ENCODE measurements at places on chromosomes 12 and 14.

DNA sequence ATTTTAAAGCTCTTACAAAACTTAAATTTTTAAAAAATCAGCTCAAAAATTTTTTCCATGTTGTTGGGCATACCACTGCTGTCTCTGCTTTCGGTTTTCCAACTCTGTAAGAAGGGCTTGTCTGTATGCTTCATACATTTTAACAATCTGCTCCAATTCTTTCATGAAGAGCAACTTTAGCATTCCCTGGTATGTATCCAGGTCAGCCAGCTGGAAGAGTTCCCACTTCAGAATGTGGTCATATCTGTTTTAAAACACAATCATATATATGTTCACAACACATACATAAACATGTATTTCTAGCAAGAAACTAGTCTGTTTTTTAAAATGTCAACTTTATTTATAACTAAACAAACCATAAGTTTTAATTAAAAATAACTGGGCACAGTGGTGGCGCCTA, 33.0 kb downstream of the SAV1 start:
- no peak for DNase-seq

DNA sequence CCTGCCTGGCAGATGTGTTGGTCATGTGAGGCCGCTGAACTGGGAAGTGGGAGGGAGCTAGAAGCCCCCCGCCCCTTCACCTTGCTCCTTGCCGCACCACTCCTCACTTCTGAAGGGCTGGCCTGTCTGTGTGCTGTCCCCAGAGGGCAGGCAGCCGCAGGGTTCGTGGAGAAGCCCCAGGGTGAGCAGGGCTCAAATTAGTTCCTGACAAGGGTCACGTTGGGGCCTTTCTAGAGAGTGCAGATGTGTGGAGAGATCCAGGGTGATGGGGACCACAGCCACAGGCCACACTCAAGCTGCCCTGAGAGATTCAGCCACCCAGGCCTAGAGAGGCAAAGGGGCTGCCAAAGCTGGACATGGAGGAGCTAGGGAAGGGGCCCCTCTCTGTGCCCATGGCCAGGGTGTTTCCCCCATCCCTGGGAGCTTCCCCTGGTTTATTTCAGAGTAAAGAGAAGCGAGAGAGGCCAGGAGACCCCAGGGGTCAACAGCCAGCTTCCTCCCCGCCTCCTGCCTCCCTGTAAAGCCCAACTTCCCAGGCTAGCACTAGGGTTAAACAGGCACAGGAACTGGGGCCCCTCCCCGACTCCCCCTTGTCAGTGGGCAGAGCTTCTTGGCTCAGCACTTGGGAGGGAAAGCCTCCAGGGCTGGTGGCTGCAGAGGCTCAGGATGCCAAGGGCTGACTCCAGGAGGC, 16.2 kb downstream of the SLC25A29 start:
- no peak for DNase-seq

- DNase-seq: no peak
Measured at GRCh38 chr12:56749359-56749758, 2.8 kb downstream of the PRIM1 start.

GRCh38 chr12:80262346-80262745, 163.0 kb downstream of the OTOGL start:
- no peak for DNase-seq

DNA sequence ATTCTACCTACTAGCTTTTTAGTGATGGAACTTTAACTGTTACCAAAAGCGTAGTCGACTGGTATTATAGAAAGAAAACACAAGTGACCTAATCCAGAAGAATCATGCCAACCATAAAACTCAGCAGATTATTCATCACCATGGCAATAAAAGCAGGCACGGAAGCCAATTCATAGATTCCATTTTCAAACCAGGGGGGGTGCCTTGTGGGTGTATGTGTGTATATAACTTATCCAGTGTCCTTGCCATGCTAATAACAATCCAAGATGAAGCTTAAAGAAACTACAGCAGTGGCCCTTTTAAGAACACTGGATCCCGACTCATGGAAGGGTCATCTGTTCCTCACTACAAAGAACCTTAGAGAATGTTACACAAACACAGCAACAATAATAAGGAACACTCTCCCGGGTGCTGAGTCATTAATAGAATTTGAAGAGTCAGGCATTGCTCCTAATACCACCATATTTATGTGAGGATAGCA, 61.0 kb downstream of the EPS8 start:
- DNase-seq: no peak

DNA sequence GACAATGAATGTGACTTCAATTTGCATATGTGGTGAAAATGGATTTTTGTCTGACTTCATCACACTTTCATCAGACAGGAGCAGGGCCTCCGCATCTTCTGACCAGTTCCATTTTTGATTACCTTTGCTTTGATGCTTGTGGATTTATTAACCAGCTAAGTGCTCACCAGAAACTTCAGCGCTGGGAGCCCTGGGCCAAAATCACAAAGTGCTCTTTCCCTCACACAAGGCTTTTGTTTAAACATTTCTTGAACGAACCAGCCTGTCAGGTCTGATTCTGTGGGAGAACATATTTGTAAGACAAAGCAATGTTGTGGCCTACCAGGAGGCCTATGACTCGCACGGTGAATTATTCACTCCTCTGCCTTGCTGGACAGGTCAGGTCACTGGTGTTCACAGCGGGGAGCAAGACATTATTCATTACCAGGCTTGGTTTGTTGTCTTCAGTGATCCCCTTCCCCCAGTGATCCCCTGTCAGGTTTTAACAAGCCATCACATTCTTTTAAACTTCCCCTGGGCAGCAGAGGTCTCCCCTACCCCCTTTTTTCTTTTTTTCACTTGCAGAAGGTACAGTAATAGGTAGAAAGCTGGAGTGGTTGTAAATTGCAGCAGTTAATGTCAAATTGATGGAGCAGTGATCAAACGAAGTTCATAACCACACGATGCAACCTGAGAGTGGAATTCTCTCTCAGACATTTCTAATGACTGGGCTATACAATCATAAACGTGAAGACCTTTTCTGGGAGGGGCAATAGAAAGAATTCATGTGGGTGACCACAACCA, 167.5 kb upstream of the PRICKLE1 start:
- no peak for DNase-seq

- peak; percentile 53 for DNase-seq
Measured at GRCh38 chr14:89214221-89214965, 202.6 kb downstream of the FOXN3 start.

DNA sequence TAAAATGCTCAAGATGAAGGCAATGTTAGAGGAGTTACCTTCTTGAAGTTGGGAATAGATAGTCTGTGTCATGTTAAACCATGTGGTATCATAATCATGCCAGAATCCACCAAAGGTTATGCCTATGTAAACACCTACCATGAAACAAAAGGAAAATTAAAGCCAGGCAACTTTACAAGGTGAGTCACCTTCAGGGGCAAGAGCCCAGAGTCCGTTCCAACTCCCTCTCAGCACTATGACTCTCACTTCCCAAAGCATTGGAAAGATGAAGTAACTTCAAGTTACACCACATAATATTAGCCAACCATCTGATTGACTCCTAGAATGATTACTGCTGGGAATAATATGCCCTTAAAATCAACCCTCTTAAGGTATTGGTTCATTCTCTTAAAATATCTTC, 38.5 kb downstream of the CATSPERB start:
- DNase-seq: no peak

GRCh38 chr14:97109234-97109633, 312.1 kb downstream of the VRK1 start:
- no peak for DNase-seq

DNA sequence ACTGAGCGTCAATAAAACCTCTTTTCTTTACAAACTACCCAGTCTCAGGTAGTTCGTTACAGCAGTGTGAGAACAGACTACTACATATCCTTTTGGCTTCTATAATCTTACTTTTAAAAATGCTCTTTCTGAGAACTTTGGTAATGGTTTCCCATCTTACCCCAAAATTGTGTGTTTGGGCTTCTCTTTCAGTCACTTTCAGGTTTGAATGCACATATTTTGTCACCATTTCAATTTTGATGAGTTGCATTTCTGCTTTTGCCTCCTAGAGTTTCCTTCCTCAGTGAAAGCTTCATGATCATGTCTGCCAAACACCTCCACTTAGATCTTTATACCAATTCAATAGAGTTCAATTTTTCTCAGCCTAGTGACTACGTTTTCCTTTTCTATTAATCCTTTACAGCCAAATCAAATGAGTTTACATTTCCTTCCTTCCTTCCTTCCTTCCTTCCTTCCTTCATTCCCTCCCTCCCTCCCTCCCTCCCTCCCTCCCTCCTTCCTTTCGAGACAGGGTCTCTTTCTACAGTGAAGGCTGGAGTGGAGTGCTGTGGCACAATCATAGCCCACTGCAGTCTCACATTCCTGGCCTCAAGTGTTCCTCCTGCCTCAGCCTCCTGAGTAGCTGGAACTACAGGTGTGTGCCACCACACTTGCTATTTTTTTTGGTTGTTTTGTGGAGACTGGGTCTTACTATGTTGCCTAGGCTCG, 124.9 kb downstream of the BCAT1 start:
- no peak for DNase-seq

GRCh38 chr12:32533971-32534590, 134.7 kb downstream of the FGD4 start:
- no peak for DNase-seq

GRCh38 chr14:63240221-63240620, 36.0 kb downstream of the RHOJ start:
- DNase-seq: no peak

DNA sequence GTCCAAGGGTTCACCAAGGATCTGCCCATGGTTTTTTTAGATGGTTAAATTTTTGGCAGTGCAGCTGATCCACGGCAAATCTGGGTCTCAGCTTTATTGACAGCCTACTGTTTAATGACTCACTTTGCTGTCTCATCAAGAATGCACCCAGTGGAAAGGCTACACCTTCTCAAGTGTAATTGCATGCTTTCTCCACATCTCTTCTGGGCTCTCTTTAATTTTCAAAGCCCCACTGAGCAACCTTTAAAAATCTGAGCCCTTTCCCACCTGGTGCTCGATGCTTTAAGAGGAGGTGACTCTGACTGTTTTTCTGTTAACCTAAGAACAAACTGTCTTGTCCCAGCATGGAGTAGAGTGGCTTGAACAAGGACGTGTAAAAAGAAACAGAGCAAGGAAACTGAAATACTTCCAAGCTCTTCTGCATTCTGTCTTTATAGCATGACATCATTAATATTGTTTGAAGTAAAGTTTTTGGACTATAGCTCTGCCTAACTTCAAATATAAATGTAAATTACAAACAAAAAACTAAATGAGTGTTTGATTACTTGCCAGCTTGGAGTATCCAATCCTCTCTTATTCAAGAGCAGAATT, 214.2 kb upstream of the KRR1 start:
- DNase-seq: peak; percentile 94

- no peak for DNase-seq
Measured at GRCh38 chr14:72452774-72453173, 441.1 kb downstream of the DPF3 start.

DNA sequence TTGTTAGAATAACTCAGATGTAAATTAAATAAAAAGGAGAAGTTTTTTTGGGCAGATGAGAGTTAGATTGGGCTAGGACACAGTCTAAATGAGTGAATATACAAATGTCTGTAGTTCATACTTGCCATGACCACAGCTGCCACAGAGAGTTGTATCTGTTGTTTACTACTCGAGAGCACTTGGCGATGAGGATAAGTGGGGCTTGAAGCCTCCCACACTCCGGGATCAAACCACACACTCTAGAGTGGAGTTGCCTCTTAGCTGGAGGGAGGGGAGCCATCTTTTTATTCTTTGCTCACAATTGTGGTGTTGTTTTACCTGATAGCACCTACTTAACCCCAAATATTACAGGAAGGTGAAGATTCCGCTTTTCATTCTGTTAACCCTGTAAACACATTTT, 27.5 kb downstream of the BEST3 start:
- no peak for DNase-seq

- DNase-seq: no peak
Measured at GRCh38 chr12:65620046-65620445, 204.2 kb upstream of the HMGA2 start.

GRCh38 chr14:33612197-33612505, 338.7 kb downstream of the EGLN3 start:
- DNase-seq: no peak

DNA sequence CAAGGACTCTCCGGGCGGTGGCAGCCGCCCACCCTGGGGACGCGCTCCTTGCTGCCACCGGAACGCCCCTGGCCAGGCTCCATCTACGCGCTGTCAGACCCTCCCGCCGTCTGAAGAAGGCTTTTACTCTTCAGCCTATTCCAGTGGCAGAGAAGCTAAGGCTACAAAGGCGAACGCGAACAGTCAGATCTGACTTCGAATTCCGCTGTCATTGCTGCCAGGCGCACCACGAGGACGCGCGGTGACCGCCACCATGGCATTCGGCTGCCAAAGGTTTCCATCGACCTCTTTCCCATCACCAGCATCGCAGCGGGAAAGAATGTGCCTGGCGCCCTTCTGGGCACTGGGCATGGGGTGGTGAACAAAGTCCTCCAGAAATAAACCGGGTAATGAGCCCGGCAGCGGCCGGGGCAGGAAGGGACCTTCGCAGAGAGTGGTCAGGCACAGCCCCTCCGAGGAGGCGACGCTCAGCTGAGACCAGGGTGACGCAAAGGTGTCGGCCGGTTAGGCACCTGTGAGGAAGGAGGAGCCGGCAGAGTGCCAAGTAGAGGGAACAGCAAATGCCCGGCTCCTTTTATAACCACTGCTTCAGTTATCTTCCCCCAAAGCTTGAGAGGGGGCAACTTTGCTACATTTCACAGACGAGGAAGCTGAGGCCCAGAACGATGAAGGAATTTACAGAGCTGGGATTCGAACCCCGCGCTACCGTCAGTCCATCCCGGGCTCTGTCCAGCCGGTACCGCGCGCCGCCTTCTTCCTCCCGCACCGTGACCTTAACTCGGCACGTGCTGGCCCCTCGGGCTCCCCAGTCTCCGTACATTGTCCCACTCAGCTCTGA, 1.9 kb upstream of the RFX4 start:
- no peak for DNase-seq

DNA sequence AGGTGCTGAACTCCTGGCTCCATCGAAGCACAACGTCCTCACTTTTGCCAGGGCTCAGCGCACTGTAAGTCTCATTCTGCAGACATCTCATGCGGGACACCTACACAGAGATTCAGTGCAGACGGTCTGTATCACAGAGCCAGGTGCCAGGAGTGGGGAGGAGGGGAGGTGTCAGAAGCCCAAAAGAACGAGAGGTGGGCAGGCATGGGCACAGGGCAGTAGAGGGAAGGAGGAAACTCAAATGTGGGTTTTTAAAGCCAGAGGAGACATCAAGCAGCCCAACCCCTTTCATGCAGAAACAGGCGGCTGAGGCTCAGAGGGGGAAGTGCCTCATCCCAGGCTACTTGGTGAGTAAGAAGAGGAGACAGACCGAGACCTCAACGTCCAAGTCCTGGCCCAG, 2.5 kb upstream of the LPAR5 start:
- DNase-seq: no peak

- no peak for DNase-seq
Measured at GRCh38 chr12:92418381-92418780, 272.7 kb upstream of the BTG1 start.
